ENCODE measurements at places on chromosomes 1 and 21.

DNA sequence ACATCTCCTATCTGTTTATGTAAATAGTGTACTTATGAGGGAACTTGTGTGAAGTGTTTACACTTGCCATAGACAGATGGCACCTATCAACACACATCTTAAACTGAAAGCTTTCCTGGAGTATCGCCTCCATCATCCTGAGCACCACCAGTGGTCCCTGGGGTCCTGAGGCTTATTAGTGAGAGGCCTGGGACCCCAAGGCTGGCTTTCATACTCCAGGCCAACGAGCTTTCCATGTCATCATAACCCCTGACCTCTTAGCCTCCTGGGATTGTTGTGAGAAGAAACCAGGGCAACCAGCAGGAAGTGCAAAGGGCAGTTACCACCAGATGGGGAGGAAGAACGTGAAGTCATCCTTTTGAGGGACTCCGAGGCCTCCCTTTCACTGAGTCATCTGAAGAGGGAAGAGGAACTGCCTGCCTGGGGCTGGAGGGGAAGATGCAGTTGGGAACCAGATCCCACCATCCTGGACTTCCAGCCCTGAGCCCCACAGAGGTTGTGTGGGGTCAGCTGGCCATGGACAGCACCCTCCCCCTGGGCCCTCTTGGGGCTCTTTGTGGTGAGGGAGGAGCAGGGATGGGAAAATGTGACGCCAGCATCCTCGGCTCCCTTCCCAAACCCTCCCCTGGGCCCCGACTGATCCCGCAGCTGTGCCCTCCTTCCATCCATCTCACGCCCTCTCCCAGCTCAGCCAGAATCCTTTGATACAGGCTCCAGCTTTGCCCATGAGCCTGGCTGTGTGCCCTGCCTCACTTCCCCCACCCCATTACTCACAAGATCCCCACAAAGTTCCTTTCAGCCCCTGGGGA, 5.8 kb downstream of the INKA2 start:
- no peak for DNase-seq

GRCh38 chr1:150566589-150567340, 12.6 kb downstream of the MCL1 start:
- no peak for DNase-seq

DNA sequence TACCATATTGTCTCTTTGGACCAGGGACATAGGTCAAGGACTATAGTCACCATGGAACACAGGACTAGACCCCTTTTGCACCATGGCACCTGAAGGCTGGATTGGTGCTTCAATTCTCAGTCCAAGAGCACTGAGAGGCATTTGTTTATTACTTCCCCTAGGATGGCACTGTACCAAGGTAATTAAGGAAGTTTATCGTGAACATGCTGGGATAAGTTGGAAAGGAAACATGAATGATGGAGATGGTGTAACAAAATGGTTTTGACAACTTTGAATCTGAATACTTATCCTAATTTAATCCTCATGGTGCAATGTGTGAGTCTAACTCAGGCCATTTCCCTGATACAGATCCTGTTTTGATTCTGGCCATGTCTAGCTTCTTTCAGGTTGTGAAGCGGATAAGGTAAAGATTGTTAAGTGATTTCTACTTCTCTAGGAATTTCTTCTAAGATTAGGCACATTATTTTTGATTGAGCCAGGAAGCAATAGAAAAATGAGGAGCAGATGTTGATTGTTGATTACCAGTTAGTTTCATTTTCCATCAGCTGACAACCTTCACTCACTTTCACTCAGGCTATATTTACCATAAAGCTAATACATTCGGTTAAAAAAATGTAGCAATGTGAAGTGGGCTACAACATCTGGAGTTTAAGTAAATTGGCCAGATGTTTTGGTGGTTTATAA, 37.3 kb upstream of the SIPA1L2 start:
- no peak for DNase-seq

DNA sequence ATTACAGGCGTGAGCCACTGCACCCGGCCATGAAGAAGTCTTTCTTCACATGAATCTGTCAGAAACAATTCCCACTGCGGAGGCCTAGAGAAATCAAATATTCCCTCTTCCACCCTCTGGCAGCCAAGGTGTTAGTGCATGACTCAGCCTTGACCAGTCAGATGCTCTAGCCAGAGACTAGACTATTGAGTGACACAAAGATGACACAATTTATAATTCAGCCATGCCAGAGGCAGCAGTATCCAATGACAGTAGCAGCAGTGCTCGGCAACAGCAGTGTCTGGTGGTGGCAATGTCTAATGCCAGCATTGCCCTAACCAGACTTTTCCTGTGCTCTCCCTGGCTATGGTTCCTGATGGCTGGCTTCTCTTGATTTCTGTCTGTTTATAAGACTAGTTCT, 8.7 kb downstream of the CTXND2 start:
- no peak for DNase-seq

DNA sequence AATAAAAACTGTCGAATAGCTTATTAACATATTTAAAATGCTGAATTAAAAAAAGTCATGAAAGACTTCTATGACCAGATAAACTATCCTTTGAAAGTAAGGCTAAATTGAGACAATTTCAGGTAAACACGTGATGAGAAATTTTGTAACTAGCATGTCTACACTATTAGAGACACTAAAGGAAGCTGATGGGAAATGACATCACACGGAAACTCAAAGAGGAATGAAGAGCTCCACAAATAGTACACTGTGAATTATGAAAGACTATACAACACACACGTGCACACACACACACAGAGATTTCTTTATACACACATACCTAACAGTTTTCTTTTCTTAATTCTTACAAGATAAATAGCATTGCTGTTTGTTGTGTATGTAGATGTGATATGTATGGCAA, 70.9 kb upstream of the PLA2G4A start:
- DNase-seq, result no peak

- DNase-seq, result no peak
These were observed 20.7 kb upstream of the HRNR start for GRCh38 chr1:152244576-152245273.

GRCh38 chr1:41241749-41242341, at the start of gene SCMH1:
Gene SCMH1, minus strand, starts transcription at chr1:41242306. Its CDS starts 56,173 bp downstream, at chr1:41186133.
- peak; percentile 44 for DNase-seq

DNA sequence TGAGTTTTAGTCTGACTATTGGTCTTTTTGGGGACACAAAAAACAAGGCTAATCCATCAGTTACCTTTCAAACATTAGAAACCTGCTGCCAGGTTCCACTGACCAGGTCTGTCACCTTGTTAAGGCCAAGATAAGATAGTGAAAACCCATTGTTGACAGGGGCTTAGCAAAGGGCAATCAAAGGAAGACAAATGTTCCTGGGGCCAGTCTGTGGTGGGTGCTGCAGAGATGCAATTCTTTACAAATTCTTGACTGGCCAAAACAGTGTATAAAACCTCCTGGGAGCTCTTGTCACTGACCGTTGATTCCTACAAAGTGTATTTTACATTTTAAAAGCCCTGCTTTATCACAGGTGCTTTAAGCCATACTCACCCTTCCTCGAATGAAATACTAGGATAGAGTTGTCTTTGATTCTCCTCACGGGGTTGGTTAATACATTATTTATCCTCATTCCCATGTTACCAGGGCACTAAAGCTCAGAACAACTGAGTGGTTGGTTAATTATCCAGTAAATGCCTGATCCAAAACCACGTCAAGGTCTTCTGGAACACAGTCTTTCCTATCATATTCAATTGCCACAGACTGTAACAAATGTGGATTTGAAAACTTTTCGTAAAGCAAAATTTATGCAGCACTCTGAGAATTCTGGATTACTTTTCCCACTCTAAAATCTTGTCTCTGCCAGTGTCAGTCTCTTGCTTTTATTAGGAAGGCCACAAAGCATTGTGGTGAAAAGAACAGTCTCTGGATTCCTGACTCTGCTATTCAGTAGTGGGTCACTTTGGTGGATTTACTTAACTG, 77.2 kb downstream of the NRIP1 start:
- no peak for DNase-seq

DNA sequence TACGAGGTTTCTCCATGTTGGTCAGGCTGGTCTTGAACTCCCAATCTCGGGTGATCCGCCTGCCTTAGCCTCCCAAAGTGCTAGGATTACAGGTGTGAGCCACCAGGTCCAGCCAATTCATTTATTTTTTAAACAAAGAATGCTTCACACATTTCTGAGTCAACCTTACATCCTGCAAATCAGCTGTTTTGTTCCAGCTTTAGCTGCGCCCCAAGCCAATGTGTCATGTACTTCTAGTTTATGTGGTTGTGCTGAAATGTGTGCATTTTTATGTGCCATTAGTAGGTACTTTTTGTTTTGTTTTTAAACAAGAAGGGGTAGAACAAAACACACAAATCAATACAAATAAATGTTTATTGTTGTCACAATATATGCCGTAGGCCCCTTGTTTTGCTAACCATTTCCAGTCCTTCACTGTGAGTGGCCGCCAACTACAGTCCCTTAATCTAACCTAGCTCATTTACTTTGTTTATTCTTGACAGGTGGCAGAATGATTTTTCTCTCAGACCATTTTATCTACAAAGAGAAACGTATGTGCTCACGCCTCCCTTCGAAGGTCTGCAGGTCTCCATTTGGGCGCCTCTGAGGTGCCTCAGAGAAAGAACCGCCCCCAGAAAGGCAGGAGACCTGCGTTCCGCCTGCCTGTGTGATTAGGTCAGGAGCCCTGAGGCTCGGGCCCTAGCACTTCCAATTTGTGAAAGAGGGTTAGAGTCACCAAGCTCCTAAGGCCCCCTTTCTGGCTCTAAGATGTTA, 2.8 kb upstream of the CASQ2 start:
- DNase-seq, result no peak

DNA sequence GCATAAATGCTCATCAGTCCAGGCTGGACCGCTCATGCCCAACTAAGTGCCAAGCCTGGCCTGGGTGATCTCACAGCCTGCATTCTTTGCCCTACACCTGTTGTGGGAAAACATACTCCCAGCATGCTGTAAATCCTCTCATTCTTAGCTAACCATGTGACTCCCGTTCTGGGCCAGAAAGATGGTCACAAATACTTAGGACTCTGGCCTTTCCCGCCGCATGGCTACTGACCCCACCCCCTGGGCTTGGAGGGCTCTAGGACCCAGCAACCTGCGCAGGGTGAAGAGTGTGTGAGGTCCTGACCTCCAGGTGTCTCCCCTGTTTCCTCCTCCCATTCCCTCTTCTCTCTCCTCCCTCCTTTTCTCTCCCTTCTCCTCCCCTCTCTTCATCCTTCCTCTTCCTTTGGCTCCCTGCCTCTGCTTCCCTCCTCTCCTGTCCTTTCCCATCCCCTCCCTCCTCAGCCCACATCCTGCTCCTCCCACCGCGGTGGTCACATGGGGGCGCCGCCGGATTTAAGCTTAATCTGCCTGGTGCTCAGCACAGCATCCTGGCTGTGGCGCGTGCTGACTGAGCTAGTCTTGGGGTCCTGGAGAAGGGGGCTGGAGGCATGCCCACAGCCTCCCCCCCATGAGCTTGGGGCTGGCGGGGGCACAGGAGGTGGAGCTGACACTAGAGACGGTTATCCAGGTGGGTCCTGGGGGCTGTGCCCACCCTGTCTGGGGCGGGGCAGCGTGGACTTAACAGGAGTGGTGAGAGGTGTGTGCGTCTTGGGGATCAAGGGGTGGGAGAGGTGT, at the start of gene CROCC:
Gene CROCC (plus strand): TSS at position 541 of the 795 bp plus-strand sequence. CDS start 88 bp downstream, at position 629.
- DNase-seq, result peak; percentile 47

- no peak for DNase-seq
These were observed 1793.2 kb downstream of the NCAM2 start for GRCh38 chr21:22791376-22791775.

GRCh38 chr1:29931477-29932175, 695.3 kb downstream of the PTPRU start:
- DNase-seq, result no peak

GRCh38 chr1:62269439-62269838, 49.8 kb downstream of the KANK4 start:
- DNase-seq, result no peak

DNA sequence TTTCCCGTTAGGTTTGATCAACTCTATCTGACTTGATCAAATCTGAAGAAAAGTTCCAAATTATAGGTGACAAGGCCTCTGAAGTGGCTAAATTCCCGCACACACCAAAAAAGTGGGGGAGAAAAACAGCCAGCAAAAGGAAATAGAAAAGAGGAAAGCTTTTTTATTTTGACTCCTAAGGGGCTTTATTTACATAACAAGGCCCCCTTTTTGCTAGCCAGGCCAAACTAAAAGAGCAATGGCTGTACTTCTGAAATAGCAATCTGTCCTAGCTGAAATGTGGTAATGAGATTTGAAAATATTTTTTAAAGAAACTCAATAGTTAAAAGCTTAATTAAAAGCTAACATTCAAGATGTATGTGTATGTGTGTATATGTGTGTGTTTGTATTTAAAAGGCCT, 311.5 kb upstream of the POGK start:
- no peak for DNase-seq

GRCh38 chr1:98172578-98172977, 251.7 kb upstream of the DPYD start:
- DNase-seq, result no peak

DNA sequence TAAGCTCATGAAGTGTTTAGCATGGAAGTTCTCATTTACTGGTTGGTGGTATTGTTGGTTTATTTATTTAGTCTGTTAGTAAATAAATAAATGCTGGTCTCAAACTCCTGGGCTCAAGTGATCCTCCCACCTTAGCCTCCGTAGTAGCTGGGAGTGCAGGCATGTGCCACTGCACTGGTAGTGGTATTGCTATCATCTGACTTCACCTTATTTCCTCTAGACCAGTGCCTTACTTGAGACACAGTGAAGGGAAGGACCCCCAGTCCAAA, 1.4 kb upstream of the SLC2A1 start:
- no peak for DNase-seq

DNA sequence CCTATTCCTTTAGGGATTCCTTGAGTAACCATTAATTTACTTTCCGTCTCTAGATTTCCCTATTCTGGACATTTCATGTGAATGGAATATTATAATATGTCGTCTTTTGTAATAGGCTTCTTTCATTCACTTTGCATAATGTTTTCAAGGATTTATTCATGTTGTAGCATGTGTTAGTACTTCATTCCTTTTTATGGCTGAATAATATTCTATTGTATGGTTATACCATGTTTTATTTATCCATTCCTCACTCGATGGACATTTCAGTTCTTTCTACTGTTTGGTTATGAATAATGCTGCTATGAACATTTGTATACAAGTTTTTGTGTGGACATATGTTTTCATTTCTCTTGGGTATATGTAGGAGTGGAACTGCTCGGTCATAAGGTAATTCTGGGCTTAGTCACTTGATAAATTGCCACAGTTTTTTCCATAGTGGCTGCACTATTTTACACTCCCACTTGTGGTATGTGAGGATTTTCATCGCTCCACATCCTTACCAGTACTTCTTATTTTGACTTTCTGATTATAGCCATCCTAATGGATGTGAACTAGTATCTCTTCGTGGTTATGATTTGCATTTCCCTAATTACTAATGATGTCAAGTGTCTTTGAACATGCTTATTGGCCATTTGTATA, 17.7 kb downstream of the PPP2R5A start:
- DNase-seq, result no peak

- peak; percentile 79 for DNase-seq
These were observed 24.5 kb downstream of the LAMB3 start for GRCh38 chr1:209627732-209628196.

GRCh38 chr1:234125283-234125682, 220.8 kb downstream of the SLC35F3 start:
- DNase-seq, result peak; percentile 27

DNA sequence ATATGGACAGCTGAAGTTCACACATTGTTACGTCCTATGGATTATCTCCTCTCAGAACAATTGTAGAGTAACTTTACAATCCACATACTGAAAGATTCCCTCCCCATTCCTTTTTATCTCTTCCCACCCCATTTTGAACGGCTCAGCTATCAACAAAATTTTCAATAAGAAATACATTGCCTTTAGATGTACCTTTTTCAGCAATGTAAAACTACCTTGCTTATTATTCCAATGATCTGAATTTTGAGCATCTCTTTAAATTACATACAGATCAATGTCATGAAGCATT, 503.7 kb downstream of the SMYD3 start:
- DNase-seq, result no peak

Measured in stimulated activated CD8-positive, alpha-beta memory T cell treated with anti-CD3 and anti-CD28 coated beads, Interleukin-2, amount 100 ng/mL, for 48 hours (primary cell).